Mesothelial cell of epicardium (in vitro differentiated cells): ENCODE measurements at places on chromosomes 1 and 21. TPM values are rescaled to one million over a fixed set of nuclear protein-coding genes. Genes with fewer than 3 reads are reported as not detected.
A peak's percentile ranks its signal among the peaks of the same experiment; 100 is the strongest.

TMEM240 gene
- total RNA-seq, result 16.7 to 18.3 TPM (median 17.3 TPM) in 3 replicates

NPHS2 gene
- total RNA-seq, result not detected in 3 replicates

- no peaks in the 10 kb centered on the region for H3K4me1 ChIP-seq
- no peaks in the 10 kb centered on the region for H3K36me3 ChIP-seq
- H3K4me3 ChIP-seq, result no peak overlapping the region
These were observed 41.2 kb upstream of the CR1L start for GRCh38 chr1:207603777-207604176.

GRCh38 chr1:247646867-247647266 lies 32.7 kb downstream of the OR13G1 start:
- no peak for DNase-seq
- H3K4me3 ChIP-seq, result no peak overlapping the region
- H3K27ac ChIP-seq, result no peak overlapping the region
- no peaks in the 10 kb centered on the region for H3K4me1 ChIP-seq
- no peaks in the 10 kb centered on the region for H3K27me3 ChIP-seq

GRCh38 chr1:231172411-231172810 lies 10.6 kb downstream of the TRIM67 start:
- no peak for DNase-seq
- H3K4me1 ChIP-seq, result no peaks in the 10 kb centered on the region
- H3K27ac ChIP-seq, result no peak overlapping the region
- no peaks in the 10 kb centered on the region for H3K36me3 ChIP-seq

DOP1B gene
- 12.3 to 14.8 TPM (median 13.0 TPM) in 3 replicates for total RNA-seq

- peaks cover 23% of the 10 kb centered on the region for H3K36me3 ChIP-seq
- DNase-seq, result no peak
- H3K4me3 ChIP-seq, result no peak overlapping the region
- H3K27me3 ChIP-seq, result no peaks in the 10 kb centered on the region
- H3K4me1 ChIP-seq, result peaks cover 12% of the 10 kb centered on the region
These were observed 20.9 kb upstream of the TACSTD2 start for GRCh38 chr1:58597996-58598395.

TBX15 gene
- 0.09 TPM in 1 of 3 replicates, not detected in the others for total RNA-seq

BARHL2 gene
- total RNA-seq, result not detected in 3 replicates

DNA sequence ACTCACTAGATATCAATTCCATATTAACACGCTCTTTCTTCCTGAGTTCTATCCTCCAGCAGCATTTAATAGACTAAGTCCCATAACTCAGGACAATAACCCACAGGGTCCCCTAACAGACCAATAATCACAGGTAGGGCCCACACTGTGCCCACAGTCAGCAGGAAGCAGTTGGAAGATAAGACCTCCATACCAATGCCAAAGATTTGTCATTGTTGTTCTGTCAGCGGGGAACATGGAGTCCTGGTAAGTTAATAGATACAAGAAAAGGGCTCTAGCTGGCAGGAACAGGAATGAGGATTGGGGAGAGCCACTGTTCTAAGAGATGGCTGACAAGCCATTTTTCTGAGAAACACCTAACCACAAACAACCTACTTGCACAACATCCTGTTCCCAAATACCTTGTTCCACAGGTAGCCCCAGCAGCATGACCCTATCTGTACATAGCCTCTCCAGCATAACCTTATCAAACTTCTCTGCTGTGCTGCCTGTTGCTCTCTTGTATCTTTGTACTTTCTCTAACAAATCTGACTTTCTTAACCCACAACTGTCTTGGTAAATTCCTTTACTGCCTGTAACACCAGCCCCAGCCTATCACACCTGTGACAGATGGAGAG lies 142.0 kb upstream of the KCNJ15 start:
- H3K27ac ChIP-seq, result no peak overlapping the region
- no peaks in the 10 kb centered on the region for H3K36me3 ChIP-seq
- no peaks in the 10 kb centered on the region for H3K4me1 ChIP-seq
- DNase-seq, result no peak
- H3K27me3 ChIP-seq, result peaks cover 9% of the 10 kb centered on the region

CCDC185 gene
- total RNA-seq, result not detected in 3 replicates

- no peak overlapping the region for H3K27ac ChIP-seq
- no peak overlapping the region for H3K4me3 ChIP-seq
- H3K36me3 ChIP-seq, result peaks cover 20% of the 10 kb centered on the region
- no peaks in the 10 kb centered on the region for H3K27me3 ChIP-seq
- H3K4me1 ChIP-seq, result no peaks in the 10 kb centered on the region
These were observed 74.9 kb downstream of the CCDC18 start for GRCh38 chr1:93255222-93256079.

GRCh38 chr1:200037904-200038303 lies 10.4 kb downstream of the NR5A2 start:
- no peak for DNase-seq
- no peak overlapping the region for H3K27ac ChIP-seq
- H3K27me3 ChIP-seq, result peaks cover 35% of the 10 kb centered on the region
- no peaks in the 10 kb centered on the region for H3K36me3 ChIP-seq
- H3K4me3 ChIP-seq, result peak overlapping the region; percentile 32
